ENCODE measurements at places on chromosomes 12 and 14.

- no peak for DNase-seq
Measured at GRCh38 chr12:6273541-6274230, 36.8 kb upstream of the PLEKHG6 start.

DNA sequence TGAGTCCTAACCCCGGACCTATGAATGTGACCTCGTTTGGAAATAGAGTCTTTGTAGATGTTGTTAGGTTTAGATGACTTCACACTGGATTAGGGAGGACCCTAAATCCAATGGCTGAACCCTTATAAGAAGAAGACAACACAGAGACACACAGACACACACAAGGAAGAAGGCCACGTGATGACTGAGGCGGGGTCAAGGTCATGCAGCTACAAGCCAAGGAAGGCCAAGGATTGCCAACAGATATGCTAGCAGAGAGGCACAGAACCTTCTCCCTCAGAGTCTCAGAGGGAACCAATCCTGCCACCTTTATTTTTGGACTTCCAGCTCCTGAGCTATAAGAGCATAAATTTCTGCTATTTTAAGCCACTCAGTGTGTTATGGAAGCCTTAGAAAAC, 31.8 kb downstream of the LTBP2 start:
- no peak for DNase-seq

DNA sequence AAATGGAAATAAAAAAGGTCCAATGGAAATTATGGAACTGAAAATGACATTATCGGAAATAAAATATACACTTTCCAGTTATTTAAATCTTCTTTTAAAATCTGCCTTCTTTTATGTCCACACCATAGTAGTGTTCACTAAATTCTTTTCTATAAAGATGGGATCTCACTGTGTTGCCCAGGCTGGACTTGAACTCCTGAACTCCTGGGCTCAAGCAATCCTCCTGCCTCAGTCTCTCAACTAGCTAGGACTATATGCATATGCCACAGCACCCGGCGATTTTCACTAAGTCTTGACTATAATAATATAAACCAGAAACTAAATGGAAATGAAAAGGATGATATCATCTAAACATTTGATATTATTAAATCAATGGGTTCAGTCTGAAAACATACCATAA, 188.4 kb downstream of the MED13L start:
- DNase-seq, result no peak

DNA sequence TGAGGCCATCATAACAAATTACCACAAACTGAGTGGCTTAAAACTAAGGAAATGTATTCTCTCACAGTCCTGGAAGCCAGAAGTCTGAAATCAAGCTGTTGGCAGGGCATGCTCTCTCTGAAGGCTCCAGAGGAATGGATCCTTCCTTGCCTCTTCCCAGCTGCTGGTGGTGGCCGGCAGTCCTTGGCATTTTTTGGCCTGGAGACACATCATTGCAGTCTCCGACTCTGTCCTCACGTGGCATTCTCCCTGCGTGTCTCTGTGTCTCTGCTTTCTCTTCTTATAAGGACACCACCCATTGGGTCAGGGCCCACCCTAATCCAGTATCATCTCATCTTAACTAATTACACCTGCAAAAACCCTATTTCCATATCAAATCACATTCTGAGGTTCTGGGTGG, 206.1 kb downstream of the SLC41A2 start:
- DNase-seq, result no peak

- DNase-seq, result no peak
Measured at GRCh38 chr12:53560351-53560750, 53.1 kb upstream of the NPFF start.

DNA sequence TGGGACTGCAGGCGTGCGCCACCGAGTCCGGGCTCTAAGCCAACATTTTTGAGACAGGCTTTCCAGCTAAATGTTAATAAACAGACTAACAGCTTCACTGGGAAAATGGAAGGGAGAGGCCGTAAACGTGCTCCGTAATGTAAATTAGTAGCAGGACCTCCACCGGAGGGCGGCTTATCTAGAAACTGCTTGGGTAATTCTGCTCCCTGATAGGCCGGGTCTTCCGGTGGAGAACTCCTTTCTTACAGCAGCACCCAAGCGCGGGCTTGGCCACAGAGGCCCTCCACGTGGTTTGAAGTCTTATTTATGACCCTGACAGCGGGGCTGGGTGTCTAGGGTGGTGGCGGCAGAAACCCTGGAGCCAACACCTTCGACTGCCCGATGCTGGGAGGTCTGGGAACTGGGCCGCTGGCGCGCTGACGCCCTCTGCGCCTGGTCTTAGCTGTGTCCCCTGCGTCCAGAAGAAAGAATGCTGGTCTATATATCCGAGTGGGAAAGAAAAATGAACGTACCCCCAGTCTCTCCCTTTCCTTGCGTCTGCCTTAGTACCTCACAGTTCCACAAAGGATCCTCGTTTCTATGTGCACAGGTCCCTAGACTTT, 1.7 kb downstream of the DPPA3 start:
- DNase-seq, result no peak

- DNase-seq, result no peak
Measured at GRCh38 chr14:91300957-91301356, 56.5 kb upstream of the GPR68 start.

GRCh38 chr12:20403230-20403629, 34.9 kb downstream of the PDE3A start:
- DNase-seq, result no peak

DNA sequence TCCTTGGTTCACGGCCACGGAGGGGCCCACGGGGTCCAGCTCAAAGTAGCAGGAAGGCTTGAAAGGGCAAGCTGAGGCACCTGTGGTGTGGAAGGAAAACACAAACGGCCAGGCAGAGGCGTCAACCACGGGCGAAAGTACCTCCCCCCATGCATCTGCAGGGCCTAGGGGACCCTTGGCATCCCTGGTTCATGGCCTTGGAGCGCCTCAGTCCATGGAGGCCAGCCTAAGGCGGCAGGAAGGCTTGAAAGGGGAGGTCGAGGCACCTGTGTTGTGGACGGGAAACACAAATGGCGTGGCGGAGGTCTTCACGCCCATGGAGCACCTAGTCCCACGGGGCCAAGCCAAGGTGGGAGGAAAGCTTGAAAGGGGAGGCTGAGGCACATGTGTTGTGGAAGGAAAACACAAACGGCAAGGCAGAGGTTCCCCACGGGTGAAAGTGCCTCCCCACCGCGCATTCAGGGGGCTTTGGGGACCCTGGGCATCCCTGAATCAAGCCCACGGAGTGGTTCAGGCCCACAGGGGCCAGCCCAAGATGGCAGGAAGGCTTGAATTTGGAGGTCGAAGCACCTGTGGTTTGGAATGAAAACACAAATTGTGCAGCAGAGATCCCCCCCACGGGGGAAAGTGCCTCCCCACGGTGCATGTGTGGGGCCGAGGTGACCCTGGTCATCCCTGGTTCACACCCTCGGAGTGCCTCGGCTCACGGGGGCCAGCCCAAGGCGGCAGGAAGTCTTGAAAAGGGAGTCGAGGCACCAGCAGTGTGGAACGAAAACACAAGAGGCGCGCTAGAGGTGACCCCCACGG, 380.8 kb downstream of the ALG10 start:
- no peak for DNase-seq

- DNase-seq, result no peak
Measured at GRCh38 chr12:10293570-10294227, 14.0 kb upstream of the KLRD1 start.

DNA sequence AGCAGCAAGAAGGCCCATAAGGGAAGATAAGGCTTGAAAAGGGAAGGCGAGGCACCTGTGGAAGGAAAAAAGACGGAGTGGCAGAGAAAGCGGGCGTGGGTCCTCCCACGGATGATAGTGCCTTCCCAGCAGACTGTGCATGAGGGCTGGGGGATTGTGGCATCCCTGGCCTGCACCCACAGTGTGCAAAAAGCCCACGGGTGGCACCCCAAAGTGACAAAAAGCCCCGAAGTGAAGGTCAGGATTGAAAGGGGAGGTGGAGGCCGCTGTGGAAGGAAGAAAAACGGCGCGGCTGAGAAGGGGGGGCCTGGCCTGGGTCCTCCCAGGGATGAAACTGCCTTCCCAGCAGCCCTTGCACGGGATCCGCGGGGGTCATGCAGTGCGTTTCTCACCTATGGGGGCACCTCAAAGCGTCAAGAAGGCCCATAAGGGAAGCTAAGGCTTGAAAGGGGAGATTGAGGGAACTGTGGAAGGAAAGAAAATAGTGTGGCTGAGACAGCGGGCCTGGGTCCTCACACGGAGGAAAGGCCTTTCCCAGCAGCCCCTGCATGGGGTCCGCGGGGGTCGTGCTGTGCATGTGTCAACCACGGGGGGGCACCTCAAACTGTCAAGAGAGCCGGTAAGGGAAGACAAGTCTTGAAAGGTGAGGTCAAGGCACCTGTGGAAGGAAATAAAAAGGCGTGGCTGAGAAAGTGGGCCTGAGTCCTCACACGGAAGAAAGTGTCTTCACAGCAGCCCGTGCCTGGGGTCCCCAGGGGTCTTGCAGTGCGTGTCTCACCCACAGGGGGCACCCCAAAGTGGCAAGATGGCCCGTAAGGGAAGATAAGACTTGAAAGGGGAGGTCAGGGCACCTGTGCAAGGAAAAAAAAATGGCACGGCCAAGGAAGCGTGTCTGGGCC, 274.1 kb downstream of the ALG10 start:
- no peak for DNase-seq

GRCh38 chr12:28951935-28952334, 197.1 kb upstream of the FAR2 start:
- no peak for DNase-seq

DNA sequence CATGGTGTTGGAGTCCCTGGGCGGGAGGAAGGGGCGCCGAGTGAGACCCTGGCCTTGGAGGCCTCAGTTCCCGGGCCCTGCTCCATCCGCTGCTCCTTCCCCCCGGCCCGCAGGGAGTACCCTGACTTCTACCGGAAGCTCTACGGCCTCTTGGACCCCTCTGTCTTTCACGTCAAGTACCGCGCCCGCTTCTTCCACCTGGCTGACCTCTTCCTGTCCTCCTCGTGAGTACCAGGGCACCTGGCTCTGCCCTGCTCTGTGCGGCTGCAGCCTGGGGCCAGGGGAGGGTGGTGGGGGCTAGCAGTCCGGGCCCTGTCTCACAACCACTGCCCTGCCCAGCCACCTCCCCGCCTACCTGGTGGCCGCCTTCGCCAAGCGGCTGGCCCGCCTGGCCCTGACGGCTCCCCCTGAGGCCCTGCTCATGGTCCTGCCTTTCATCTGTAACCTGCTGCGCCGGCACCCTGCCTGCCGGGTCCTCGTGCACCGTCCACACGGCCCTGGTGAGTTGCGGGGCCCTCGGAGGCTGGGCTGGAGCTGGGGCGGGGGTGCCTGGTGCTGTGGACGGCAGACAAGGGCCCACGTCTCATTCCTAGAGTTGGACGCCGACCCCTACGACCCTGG, 7.0 kb downstream of the NOC4L start:
- DNase-seq, result no peak

- no peak for DNase-seq
Measured at GRCh38 chr12:288687-289086, 26.1 kb upstream of the SLC6A13 start.

DNA sequence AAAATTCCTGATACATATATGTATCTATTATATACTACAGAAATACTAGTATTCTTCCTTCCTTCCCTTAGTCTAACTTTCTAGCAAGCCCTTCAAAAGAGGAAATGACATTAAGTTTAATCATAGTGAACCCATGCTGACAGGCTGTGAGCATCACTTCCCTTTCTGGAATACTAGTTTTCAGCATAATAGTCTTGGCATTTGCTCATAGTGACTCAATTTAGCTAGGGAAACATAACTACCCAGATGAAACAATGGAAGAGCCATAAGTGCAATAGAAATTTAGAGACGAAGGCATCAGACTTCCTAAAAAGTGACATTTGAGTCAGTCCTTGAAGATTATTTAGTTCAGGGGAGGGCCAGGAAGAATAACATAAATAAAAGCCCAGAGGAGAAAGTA, 184.5 kb upstream of the CRY1 start:
- DNase-seq, result no peak

GRCh38 chr14:37746140-37746832, 150.9 kb downstream of the TTC6 start:
- DNase-seq, result no peak

GRCh38 chr12:123973552-123974341, 732 bp downstream of the ZNF664 start:
- peak; percentile 23 for DNase-seq

All from stimulated activated CD4-positive, alpha-beta T cell treated with anti-CD3 and anti-CD28 coated beads, TNF-alpha, amount 100 ng/mL, for 48 hours (primary cell).